AG04450 (cell line): ENCODE measurements at places on chromosomes 11 and 22. TPM values are rescaled to one million over a fixed set of nuclear protein-coding genes. Genes with fewer than 3 reads are reported as not detected.

- DNase-seq: no peak
Observed at GRCh38 chr11:2123628-2123960, 15.6 kb downstream of the IGF2 start.

Gene TSPAN32
- polyA plus RNA-seq: 0.10 and 0.14 TPM in 2 replicates

GRCh38 chr11:45803971-45804760 is 783 bp upstream of the SLC35C1 start:
- DNase-seq: no peak

DNA sequence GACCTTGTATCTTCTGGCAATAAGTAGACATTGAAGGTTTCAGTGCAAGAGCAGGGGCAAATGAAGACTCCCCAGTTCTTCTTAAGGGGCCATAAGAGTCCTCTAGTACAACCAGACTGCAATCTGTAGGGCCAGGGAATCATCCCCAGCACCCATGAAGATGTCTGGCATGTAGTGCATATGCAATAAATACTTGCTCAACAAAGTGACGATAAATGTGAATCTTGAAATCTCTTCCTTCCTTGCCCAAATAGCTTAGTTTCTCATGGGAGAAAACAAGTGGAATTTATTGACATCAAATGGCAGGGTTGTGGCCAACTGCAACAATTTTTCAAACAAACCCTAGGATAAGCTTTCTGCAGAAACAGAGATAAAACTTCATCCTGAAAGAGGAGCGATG is 107.6 kb downstream of the ABTB2 start:
- DNase-seq: no peak

Gene ANO9
- 0.10 TPM in 1 of 2 replicates, not detected in the other for polyA plus RNA-seq

GRCh38 chr11:1305501-1306056 is 3.9 kb downstream of the TOLLIP start:
- DNase-seq: no peak

DNA sequence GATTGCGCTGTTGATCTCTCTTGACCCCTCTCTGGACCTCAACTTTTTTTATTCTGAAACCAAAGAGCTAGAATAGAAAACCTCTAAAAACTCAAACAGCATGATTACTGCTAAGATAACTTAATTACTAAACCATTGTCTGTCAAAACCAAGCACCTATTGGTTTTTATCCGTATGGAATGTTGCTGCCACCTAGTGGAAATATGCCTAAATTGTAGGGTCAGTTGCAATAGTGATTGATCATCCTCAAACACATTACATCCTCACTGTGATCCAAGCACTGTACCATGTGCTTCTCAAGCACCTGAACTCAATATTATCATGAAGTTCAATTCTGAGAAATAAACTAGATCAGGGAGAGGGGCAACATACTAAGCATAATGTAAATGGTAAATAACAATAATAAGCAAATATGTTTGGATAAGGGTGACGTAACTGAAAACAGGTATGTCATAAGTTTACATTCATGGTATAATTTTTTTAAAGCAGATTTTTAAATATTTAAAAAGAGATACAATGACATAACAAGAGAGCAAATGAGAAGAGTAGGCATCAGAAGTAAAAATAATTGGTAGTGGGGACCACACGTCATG is 3.8 kb upstream of the OR5A2 start:
- DNase-seq: peak; percentile 18

DNA sequence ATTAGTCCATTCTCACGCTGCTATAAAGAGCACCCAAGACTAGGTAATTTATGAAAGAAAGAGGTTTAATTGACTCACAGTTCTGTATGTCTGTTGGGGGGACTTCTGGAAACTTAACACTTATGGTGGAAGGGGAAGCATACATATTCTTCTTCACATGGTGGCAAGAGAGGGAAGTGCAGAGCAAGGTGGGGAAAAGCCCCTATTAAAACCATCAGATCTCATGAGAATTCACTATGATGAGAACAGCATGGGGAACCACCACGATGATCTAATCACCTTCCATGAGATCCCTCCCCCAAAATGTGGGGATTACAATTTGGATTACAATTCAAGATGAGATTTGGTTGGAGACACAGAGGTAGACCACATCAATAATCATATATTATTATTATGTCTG is 25.7 kb downstream of the CEP57 start:
- DNase-seq: no peak

DNA sequence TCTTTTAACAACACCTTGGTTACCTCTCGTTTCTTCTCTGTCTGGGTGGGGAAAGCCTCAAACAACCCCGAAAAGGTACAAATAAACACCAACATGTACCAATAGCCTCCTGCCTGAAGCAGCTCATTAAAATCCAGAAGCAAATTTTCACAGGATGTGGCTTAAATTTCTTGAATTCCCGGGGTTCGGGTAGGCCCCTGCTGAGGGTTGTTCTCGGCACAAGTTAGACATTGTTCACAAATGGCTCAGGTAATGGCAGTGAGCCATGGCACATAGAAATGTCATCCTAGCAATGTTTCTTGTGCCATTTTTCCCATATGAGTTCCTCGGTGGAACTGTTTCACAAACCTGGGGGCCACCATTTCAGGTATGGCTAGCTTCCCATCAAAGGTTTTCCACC is 19.7 kb upstream of the GLYATL1 start:
- no peak for DNase-seq

GRCh38 chr11:75371949-75372876 is 20.8 kb upstream of the ARRB1 start:
- DNase-seq: no peak

Gene H19
- polyA plus RNA-seq: 0.10 and 0.21 TPM in 2 replicates

DNA sequence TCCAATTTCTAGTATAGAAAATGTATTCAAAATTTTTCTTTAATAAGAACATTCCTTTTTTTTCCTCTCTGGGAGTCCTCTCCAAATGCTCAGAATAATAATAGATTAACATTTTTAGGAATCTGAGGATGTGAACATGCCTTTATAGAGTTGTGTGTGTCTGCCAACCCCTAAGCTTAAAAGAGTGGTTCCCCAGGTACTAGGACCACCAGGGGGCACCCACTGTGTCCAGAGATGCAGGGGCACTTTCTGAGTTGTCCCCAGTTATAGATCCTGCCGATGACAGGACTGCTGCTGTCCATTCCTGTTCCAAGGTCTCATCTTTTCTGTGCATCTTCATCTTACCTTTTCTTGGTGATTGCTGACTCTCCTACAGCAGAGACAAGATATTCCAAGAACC is 27.0 kb upstream of the MICAL2 start:
- no peak for DNase-seq

Gene OR51I1
- polyA plus RNA-seq: not detected in 2 replicates

GRCh38 chr11:8871171-8871775 is 39.7 kb upstream of the AKIP1 start:
- peak; percentile 87 for DNase-seq

Gene SHANK3
- polyA plus RNA-seq: 0.47 and 0.63 TPM in 2 replicates

GRCh38 chr22:43837666-43838065 is 24.6 kb downstream of the SULT4A1 start:
- no peak for DNase-seq

DNA sequence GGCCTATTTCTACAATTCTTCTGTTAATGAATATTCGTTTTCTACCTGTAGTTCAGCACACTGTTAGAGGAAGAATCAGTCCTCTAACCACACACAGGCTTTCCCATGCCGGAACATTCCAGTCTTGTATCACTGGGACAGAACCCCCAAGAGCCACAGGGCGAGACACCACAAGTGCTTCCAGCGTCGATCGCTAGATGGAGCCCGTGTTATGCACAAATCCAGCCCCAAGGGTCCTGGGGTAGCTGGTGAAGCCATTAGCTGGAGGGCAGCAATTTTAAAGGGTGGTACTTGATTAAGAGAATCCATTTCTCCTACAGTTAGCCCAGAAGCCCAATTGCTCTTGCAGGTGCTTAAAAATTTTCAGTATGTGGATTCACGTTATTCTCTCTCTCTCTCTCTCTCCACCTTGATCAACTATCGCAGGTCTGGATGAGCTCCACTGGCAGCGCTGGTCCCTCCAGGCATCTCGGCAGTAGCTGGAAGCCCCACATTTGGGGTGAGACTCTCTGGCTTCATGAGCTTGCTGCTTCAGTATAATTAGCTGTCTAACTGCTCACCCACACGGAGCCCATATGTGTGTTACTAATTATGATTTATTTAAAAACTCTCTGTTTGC is 148.2 kb upstream of the SNX19 start:
- DNase-seq: peak; percentile 55

DNA sequence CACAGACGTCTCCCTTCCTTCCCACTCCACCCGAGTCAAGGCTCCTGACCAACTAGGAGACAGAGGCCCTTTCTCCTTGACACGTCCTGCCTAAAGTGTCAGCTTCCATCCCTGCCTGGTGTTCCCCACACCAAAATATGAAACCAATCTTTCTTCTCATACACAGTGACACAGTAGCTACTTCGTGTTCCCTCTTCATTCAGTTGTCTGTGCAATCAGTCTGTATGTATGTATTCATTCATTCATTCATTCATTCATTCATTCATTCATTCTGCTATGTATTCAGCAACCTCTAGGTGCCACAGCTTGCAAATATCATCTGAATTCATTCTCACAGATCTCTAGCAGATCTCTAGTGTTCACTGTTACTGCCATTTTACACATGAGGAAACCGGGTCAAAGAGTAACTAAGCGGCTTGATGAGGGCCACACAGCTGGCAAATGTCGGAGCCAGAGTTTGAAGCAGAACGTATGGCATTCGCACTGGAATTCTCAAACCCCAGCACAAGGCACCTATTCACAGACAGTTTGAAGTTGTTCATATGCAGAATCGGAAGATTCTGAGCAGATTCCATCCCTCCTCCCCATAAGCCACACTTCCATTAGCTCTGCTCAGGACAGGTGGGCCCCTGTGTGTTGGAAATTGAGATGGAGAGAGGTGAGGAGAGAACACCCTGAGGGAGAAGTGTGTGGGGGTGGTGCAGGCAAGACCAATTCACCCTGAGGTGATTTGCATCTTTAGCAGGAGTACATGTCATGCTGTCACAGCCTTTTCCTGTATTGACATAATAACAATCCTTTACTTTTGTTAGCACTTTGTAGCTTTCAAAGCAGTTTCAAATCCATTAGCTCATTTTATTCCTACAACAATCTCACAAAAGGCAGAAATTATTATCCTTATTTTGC is 275.7 kb downstream of the ST3GAL4 start:
- no peak for DNase-seq

Gene FOLR2
- not detected in 2 replicates for polyA plus RNA-seq

Gene SPDYC
- not detected in 2 replicates for polyA plus RNA-seq

DNA sequence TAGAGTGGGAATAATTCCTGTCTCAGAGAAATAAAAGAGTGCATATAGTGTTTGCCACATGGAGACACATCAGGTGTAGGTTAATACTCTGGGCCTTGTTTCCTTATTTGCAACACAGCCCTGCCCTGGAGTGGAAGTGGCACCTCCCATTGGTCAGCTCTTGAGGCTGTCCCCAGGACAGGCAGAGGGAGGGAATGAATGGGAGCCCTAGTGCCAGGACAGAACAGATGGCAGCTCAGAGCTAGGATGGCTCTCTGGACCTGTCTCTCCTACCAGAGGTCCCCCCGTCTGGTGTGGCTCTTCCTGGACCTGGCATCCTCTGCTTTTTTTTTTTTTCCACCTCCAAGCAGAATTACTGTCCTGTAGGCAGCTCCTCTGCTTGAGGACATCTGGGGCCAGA is 35.6 kb downstream of the LIMK2 start:
- DNase-seq: no peak

DNA sequence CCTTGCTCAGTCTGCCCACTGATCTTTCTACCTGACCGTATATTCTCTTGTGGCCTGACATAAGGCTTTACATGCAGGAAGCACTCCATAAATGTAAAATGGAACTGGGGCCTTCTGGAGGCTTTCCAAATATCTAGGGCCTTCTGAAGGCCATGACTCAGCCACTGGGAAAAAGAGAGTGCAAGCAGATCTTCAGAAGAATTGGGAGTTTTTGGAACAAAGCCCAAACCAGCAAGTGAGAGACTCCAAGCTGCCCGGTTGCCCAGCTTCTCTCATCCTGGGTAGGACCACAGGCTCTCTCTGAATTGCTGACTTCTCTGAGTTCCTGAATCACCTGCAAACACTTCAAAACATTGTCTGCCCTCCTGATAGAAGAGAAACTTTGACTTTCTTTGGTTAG is 107.9 kb upstream of the BMAL1 start:
- peak; percentile 81 for DNase-seq

Gene KRTAP5-4
- not detected in 2 replicates for polyA plus RNA-seq

DNA sequence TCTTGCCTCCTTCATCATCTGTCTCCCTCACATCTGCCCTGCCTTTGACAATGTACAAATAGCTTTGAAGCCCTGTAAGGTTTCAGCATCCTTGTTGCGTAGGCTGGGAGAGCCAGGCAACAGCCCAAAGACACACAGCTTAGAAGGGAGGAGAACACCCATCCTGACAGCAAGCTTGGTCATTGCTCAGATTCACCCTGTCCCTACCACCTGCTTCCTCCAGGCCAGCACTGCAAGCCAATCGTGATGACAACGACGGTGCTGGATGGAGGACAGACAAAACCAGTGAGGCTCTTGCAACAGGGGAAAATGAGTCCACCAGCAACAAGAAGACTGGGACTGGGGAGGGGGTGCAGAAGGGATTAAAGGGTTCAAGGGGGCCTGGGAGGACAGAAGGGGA is 32.9 kb upstream of the CD5 start:
- DNase-seq: no peak

GRCh38 chr11:78030429-78031325 is 7.6 kb upstream of the KCTD14 start:
- DNase-seq: no peak

DNA sequence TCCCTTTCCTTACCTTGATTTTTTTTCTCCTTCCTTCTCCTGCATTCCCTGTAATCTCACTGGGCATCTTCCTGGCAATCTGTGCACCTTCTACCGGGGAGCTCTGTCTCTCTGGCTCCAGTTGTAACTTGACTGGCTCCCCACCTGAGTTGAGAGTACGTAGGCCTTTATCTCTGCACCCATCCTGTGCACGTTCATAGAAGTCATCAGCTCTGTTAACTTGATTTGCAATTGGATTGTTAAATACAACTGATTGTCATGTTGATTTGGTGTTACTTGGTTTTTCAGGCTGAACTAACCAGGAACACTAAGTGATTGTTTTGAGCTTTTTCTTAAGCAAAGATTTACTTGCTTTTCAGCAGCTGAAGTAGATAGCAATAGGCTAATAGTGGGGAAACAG is 11.8 kb downstream of the SWAP70 start:
- DNase-seq: no peak
